GM20000 (cell line): ENCODE measurements at places on chromosomes 1 and 21.
A peak's percentile ranks its signal among the peaks of the same experiment; 100 is the strongest.

GRCh38 chr1:31549809-31550620, 26.3 kb upstream of the TINAGL1 start:
- DNase-seq: peak; percentile 38

GRCh38 chr1:116988248-116988647, 13.3 kb upstream of the CD101 start:
- no peak for DNase-seq

DNA sequence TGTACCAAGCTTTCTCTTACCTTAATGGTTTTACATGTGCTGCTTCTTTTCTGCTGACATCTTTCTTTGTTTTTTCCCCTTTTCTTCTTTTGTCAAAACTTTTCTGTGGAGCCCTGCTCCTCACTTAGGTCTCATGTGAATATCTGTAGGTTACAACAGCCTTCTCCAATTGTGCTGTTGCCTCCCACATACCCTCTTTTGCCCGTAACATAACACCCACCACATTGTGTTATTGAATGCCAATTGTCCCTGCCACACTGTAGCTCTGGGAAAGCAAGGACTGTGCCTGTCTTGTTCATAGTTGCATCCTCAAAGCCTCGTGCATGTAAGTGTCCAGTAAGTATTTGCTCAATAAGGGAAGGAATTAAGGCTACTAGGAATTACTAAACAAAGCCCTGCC, 46.3 kb upstream of the AKT3 start:
- no peak for DNase-seq

DNA sequence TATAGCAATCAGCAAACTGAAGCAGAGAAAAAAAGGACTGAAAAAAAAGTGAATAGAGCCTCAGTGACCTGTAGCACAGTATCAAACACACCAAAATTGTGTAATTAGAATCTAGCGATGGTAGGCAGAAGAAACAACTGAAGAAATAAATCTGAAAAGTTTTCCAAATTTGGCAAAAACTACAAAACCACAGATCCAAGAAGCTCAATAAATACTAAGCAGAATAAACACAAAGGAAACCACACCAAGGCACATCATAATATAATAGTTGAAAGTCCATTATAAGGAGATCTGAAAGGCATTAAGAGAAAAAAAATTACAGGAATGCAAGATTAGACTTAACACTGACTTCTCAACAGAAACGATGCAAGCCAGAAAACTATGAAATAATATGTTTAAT, 7.1 kb upstream of the IL12RB2 start:
- no peak for DNase-seq

- no peak for DNase-seq
Measured at GRCh38 chr1:186819563-186819962, 9.2 kb upstream of the PLA2G4A start.

GRCh38 chr1:233282582-233282886, 13.0 kb downstream of the PCNX2 start:
- no peak for DNase-seq

- peak; percentile 27 for DNase-seq
Measured at GRCh38 chr1:118185084-118185832, at the start of gene SPAG17. SPAG17 (minus strand) TSS chr1:118185228; CDS start chr1:118185157, 71 bp downstream.

DNA sequence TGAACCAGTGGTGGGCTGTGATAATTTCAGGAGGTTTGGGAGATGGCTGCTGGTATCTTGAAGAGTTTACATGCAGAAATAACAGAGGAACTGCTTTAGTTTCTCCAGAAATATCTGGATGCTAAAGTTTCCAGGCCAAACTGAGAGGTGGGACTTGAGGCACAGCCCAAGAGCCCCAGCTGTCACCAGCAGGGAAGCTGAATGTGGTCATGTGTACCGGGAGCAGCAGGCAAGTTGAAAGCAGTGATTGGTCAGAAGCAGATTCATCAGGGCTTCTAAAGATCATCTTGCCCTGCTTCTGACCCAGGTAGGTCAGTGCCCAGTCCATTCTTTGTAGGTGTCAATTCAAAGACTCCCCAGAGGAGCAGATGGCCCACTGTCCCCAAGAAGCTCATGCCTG, 7.9 kb upstream of the RPTN start:
- DNase-seq: no peak

DNA sequence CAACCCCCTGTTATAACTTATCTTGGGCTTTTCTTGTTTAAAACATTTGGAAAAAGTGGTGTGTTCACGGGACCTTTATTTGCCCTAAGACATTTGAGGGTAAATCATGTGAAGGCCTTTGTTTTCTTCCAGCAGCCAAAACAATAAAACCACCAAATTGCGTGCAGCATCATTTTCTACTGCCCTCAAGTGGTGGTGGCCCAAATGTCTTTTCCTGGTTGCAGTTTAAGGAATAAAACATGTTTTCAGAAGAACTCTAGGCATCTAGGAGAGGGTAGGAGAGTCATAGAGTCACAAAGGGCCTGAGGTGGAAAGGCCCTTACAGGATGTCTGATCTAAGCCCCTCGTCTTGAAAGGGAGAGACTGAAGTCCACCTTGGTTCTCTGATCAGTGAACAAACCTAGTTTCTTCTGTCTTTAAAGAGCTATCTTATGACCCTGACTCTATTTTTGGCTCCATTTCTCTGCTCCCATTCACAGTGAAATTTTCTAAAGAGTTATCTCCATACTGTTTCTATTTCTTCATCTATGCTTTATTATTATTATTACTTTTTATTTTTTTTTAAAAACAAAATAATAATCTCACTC, 16.0 kb upstream of the EPS15 start:
- peak; percentile 55 for DNase-seq

- no peak for DNase-seq
Measured at GRCh38 chr1:154726896-154727753, 119.1 kb upstream of the ADAR start.

- no peak for DNase-seq
Measured at GRCh38 chr1:170436928-170437327, 95.0 kb upstream of the GORAB start.

GRCh38 chr1:233045588-233045987, 95.2 kb downstream of the NTPCR start:
- no peak for DNase-seq

DNA sequence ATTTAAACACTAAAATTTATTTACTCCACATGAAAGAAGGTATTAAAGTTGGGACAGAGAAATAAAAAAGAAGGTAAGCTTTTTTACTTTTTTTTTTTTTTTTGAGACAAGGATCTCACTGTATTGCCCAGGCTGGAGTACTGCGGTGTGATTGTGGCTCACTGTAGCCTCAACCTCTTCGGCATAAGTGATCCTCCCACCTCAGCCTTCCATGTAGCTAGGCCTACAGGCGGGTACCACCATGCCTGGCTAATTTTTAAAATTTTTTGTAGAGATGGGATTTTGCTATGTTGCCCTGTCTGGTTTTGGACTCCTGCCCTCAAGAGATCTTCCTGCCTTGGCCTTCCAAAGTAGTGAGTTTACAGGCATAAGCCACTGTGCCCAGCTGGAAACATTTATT, 106.6 kb downstream of the ITSN1 start:
- DNase-seq: no peak

GRCh38 chr21:26715878-26716506, 129.2 kb downstream of the ADAMTS1 start:
- peak; percentile 27 for DNase-seq

- DNase-seq: no peak
Measured at GRCh38 chr1:111236806-111237205, 9.3 kb downstream of the CHI3L2 start.

DNA sequence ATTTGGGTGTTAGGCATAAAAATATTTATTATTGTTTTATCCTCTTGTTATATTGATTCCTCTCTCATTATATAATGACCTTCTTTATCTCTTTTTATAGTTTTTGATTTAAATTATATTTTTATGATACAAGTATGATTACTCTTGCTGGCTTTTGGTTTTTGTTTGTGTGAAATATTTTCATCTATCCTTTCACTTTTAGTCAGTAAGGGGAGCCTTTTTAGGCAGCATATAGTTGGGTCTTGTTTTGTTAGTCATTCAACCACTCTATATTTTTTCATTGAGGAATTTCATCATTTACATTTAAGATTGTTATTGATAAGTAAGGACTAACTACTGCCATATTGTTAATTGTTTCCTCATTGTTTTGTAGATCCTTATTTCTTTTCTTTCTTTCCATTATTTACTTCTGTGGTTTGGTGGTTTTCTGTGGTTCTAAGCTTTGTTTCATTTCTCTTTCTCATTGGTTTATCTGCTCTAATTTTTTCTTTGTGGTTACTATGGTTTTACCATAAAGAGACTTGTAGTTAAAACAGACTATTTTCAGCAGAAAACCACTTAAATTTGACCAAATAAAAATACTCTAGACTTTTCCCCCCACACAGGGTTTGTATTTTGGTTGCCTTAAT, 593.1 kb downstream of the NUF2 start:
- DNase-seq: no peak

DNA sequence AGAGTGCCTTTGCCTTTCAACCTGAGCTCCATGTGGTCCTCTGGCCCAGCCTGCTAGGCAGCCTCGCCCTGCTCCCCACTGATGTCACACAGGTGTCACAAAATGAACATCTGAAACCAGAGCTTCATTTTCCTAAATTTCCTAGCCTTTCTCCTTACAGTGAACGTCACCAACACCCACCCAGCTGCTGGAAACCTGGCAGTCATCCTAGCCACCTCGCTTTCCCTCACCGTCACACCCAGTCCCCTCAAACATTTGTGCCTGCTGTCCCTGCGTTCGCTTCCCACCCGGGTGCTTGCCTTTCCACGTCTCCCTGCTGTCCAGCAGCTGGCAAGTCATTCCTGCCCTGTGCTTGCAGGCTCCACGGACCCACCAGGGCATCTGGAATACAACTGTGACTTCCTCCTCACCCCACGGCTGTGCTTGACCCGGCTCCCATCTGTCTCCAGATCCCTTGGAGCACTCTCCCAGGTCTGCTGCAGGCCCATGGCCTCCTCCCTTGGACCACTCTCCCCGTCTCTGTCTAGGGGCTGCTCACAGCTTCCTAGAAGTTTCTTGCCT, 23.5 kb downstream of the ADARB1 start:
- no peak for DNase-seq

DNA sequence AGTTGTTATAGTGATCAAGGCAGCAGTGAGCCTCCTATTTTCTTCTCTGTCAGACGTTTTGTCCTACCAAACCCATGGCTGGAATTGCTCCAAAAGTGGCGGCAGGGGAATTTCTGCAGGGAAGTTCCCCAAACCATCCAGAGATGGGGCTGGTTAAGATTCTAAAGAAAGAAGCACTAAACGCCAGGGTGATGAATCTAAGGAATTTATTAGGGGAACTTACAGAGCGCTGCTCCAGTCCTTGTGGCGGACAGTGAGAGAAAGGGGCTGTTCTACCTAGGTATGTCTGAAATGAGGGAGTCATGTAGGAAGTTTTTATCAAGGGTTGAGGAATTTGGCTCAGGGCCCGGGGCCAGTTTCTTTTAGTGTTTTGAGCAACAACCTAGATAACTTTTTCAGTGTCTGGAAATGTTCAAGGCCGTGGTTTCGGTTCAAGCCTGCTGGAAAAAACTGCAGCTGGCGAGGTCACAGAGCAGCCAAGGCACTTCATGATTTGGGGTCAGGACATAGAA, 222.4 kb upstream of the B3GALT2 start:
- DNase-seq: no peak

DNA sequence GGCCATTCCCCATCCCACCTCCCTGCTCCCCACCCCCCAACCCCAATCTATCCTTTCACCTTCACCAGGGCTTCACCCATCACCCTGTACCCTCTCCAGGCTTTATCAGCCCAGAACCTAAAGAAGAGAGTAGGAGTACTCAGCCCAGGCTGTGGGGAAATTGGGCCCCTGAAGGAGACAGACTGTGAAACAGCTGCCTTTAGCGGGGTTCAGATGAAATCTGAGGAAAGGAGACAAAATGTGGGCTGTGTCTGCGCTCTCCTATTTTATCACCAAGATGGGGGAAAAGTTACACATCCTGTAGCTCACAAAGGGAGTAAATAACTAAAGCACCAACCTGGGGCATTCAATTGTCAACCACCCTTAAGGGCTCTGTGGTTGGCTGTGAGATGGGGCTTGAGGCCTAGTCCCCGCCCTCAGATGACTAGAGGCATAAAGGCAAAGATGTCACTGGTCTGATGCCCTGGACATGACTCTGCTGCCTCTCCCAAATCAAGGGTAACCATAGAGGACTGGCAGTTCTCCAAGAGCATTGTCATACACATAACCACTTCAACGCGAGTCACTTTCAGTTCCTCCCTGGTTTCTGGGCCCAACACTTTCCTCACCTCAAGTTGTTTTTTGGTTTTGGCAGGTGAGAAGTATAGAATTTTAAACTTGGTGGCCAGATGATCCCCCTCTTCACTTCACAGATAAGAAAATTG, 30.0 kb downstream of the SLC27A3 start:
- DNase-seq: peak; percentile 91

GRCh38 chr1:156177919-156178654, 15.8 kb upstream of the SLC25A44 start:
- no peak for DNase-seq

GRCh38 chr21:46093668-46094400, 4.1 kb upstream of the COL6A2 start:
- DNase-seq: no peak

DNA sequence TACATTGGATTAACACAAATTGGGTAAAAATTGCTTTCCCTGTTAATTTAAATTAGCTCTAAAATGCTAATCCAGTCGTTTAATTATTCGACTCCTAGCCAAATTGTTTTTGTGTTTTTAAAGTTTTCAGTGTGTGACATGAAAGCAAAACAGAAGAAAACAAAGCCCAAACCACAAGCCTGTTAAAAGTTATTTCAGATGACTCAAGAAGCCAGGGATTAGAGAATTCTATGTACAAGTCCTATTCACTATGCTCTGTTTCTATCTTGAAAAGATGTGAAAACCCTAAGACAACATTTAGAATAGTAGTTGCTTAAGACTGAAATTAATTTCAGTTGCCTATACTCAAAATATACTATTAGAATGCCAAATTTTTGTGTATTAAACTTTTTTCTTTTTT, 294.8 kb upstream of the ADAMTS5 start:
- no peak for DNase-seq

- DNase-seq: no peak
Measured at GRCh38 chr1:246591958-246592357, 25.7 kb downstream of the CNST start.

DNA sequence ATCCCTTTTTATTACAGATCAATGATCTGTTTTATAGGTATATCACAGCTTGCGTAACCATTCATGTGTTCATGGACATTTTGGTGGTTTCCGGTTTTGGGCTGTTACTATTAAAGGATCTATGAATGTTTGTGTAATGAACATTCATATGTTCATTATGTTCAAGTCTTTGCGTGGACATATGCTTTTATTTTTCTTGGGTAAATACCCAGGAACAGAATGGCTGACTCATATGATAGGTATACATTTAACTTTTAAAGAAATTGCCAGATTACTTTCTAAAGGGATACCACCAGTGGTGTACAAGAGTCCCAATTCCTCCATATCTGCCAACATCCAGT, 73.7 kb downstream of the SPATA46 start:
- DNase-seq: no peak

DNA sequence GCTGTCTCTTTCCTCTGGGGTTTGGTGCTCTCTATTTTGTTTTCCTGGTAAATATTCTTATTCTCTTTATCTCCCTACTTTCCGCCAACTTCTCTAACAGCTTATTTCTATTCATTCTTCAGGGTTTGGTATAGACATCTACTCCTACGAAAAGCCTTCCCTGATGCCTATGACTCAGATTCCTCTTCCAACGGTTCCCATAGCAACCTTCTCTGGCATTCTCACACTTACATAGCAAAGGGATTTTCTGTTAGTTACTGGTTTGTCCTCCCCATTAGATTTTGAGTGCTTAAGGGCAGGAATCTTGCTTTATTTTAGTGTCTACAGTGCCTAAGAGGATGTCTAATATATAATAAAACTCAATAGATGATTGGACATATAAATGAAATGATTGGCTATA, 407.6 kb upstream of the DEPDC1 start:
- DNase-seq: no peak
